ENCODE measurements at places on chromosomes 13 and 19. TPM values are rescaled to one million over a fixed set of nuclear protein-coding genes. Genes with fewer than 3 reads are reported as not detected.

DNA sequence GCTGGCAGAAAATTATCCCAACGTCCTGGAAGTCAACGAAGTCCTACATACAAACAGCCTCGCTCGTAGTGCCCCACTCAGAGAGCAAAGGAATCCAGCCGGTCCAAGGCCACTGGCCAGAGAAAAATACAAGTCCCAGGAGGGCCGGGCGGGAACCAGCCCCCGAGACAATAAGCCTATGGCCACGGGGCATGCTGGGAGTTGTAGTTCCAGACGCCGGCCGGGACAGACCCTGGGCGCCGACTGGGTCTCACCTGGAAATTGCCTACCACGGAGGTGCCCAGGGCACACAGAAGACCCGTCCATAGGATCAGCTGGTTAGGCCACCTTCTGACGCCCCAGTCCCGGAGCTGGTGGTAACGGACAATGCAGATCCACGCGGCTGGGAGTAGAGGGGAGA is 5.4 kb downstream of the TMEM150B start:
- DNase-seq, result peak; percentile 44

GRCh38 chr19:38839816-38840582 is 8.4 kb upstream of the ECH1 start:
- DNase-seq, result no peak

DNA sequence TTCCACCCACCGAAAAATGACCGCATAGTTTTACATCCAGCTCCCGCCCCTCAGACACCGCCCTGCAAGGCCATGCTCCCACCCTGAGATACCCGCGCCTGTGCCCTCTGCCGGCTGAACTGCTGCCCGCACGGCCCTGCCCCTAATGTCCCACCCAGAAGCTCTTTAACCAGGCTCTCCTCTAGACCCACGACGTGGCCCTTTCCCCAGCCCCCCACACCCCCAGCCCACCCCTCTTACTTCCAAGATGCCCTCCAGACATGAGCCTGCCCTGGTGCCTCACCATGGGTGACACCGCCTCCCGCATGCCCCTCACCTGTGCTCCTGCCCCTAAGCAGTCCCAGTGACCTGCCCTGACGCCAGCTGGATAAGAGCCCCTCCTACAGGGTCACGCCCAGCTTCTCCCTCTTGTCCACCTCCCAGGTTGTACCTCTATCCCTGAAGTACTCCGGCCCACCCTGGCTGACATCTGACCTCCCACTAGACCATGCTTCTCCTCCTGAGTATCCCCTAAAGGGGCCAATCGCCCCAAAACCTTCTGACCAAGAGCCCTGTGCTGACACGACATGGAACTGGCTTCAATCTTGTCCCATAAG is 51.2 kb downstream of the COLGALT1 start:
- DNase-seq, result no peak

DNA sequence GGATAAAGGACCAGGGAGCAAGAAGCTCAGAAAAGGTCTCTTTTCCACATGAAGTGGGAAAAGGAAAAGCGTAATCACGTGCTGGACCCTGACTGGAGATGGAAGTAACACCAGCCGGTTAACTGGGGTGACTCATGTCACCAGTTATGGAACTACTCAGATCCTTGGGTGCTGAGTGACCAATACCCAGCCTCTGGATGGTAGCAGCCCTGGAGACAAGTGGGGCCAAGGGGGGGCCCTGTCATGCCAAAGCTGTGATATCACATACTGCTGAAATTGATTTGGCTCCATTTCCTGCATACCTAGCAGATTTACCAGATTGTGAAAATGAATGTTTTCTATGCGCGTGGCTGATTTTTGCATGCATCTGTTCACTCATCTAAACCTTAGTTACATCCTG is 158.9 kb downstream of the ZIC5 start:
- no peak for DNase-seq

The UBAC2 gene
- total RNA-seq, result 58.5 TPM

Data from heart right ventricle (tissue), 16 donors.